Neural progenitor cell (in vitro differentiated cells): ENCODE measurements at places on chromosomes 6 and 20. TPM values are rescaled to one million over a fixed set of nuclear protein-coding genes. Genes with fewer than 3 reads are reported as not detected.

- DNase-seq: peak; percentile 23
Measured at GRCh38 chr20:13898012-13898612, 92.3 kb downstream of the SEL1L2 start.

DBNDD2 gene
- total RNA-seq: 10.2 and 15.1 TPM in 2 replicates

- DNase-seq: no peak
Measured at GRCh38 chr20:47875297-47876025, 90.2 kb upstream of the SULF2 start.

DNA sequence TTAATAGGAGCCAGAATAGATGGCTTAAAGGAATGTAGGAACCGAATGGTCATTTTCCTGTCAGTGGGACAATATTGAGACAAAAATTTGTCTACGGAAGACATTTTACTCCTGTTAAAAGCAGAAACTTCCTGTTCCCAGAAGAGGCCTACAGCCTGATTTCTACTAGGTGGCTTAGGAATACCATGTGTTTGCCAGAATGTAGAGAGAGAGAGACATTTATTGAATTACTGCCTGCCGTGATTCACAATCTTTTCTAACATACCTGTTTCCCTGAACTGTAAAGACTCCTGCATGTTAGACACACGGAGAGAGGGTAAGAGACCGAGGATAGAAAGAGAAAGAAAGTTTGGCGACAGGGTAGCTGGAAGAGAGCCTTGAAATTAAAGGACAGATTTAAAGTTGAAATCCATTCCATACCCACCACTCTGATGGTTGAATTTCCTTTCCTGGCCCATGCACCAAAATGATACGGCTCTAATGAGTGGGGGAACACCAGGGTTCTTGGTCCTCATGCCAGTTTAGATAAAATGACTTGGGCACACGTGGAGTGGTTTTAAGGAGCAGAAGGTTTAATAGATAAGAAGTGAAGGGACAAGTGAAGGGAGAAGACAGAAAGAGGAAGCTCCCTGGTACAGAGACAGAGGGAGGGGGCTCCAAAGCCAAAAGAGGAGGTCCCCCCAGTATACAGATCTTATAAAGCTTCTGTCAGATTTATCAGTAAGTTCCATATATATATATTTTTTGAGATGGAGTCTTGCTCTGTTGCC is 22.5 kb downstream of the NCOA3 start:
- DNase-seq: no peak

- peak; percentile 98 for DNase-seq
Measured at GRCh38 chr20:3173610-3174441, 477 bp upstream of the LZTS3 start.

DNA sequence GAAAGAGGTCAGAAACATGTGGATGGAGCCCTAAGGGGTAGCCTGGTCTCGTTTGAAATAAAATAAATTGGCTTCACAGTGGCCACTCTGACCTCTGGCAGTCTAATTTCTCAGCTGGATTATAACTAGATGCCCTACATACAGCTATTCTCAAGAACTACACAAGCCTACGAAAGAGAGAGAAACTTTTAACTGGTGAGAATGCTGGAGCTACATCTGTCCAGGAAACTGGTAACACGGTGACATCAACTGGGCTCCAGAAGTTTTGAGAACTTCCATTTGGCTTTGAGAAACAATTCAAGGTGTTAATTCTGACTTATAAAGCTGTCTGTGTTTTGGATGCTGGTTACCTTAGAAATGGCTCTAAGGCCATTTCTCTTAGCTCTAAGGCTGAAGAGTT is 187.3 kb upstream of the TENT5A start:
- DNase-seq: no peak

DNA sequence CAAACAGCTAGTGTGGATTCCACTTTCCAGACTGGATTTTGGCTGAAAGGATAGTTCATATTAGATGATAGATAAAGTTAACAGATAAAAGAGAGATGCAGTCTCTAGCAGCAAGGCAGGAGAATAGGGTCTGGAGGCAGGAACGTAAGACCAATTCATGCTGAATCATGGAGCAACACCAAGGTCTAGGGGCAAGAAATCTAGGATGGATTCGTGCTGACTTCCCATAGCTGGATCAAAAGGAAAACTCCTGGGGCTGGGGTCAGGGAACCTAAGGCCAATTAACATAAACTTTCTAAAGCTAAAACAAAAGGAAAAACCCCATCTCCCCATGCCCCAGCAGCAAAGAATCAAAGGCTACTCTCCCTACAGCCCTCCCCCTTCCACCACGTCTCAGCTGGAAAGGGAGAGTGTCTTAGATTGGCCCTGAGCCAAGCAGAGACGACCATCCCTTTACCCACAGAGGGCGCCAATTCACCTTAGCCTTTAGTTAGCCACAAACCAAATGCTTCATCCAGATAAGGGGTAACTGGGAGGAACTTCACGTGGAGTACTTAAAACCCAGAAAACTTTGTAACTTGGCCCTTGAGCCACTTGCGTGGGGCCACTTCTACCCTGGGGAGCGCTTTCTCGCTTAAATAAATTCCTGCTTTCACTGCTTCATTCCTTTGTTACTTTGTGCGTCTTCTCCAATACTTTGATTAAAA is 7.6 kb downstream of the TREM1 start:
- DNase-seq: peak; percentile 83

DNA sequence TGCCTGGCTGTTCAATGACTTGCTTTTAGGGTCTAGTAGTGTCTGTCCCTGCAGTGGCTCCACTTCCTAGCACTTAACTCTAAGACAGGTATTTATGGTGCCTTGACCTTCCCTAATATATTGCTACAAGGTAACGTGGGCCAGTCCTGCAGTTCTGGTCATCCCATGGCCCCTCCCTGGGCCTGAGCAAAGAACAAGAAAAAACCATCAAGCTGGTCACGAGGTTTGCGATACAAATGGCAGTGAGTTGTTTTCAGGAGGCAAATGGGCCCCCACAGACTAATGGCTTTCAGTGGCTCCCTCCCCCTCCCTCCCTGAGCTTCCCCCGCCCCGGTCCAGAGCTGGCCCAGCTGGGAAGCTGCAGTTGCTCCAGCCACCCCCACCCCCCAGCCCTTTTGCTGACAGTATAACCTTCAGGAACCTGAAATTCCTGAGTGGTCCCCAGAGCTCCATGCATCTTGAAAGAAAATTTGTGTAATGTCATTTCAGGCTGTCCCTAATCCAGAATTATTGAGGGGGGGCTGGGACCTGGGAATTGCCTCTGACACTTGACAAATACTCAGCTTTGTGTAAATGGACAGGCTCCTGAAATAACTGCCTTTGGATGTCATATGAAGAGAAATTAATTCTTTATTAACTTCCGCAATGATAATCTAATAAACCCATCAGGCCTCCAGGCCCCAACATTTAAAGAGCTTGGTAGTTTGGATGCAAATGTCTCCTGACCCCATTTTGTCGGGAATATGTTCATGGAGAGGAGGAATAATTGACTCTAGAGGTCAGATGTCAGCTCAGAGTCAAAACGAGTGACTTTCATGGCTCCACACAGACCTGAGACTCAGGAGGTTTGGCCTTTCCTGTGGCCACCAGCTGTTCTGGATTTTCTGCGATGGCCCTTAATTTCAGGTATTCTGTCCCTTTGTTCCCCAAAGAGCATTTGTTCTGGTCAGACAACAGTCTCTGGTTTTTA is 153.2 kb upstream of the TOP1 start:
- DNase-seq: no peak

GRCh38 chr6:37382994-37383765 is 29.4 kb downstream of the RNF8 start:
- no peak for DNase-seq
